ENCODE measurements at places on chromosomes 7 and 10.

DNA sequence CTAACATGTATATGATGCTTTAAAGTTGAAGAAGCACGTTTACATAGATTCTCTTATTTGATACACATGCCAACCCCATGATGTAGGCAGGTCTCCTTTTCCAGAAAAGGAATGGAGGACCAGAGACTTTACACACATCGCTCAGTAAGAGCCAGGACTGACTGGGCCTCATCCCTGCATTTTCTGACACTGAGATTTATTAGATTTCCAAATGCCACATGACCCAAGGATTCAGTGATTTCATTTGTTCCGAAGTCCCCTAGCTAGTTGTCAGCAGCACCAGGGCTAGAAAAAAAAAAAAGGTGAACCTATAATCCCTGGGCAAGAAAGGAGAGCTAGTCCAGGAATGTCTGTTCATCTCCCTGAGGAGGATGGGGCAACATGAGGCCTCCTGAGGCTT is 143.3 kb upstream of the AGK start:
- no peak for DNase-seq

DNA sequence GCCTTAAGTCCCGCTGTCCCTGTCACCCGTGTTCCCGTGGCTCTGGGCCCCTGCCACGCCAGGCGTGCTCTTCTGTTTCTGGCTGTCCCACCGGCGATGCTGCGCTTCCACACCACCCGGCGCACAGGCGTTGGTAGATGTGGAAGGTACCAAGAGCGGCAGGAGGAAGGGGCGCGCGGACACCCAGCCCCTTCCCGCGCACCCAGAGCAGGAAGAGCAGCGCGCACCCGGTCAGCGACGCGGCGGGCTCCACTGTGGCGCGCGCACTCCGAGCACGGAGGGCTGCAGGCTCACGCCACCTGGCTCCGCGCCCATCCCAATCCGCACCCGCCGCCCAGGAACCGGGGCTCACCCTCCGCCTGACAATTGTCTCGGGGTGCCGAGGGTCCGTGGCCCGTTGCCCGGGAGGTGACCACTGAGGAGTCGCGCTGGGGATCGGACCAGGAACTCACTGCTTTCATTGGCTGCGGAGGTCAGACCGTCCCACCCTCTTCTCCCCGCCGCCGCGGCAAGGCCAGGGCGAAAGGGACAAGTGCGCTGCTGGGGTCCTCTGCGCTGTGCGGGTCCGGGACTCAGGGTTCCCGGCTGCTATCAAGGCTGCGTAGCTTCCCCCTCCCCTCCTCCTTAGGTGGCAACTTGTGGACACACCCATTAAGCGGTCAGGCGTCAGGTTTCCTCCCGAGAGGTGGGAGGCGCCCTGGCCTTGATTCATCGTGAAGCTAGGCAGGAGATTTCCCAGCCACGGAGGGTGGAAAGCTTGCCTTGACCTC is 121.6 kb upstream of the ZNF92 start:
- DNase-seq, result peak; percentile 61

- DNase-seq, result peak; percentile 65
These were observed 100.2 kb upstream of the PRSS58 start for GRCh38 chr7:142357953-142358520.

GRCh38 chr10:83957168-83957947 is 182.0 kb upstream of the GHITM start:
- DNase-seq, result no peak

GRCh38 chr7:48627164-48627563 is 297.2 kb upstream of the CDC14C start:
- DNase-seq, result no peak

GRCh38 chr7:30915005-30915601 is 3.5 kb downstream of the AQP1 start:
- DNase-seq, result no peak

- peak; percentile 33 for DNase-seq
These were observed 18.1 kb upstream of the OIT3 start for GRCh38 chr10:72875250-72876055.

DNA sequence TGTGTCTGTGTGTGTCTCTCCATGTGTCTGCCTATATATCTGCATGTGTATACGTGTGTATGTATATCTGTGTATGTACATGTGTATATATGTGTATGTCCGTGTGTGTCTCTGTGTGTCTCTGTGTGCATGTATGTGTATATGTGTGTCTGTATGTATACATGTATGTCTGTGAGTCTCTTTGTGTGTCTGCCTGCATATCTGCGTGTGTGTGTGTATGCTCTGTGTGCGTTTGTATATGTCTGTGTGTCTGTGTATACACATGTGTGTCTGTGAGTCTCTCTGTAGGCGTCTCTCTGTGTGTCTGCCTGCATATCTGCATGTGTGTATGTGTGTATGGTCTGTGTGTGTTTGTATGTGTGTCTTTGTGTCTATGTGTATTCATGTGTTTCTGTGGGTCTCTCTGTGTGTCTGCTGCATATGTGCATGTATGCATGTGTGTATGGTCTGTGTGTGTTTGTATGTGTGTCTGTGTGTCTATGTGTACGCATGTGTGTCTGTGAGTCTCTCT is 23.7 kb upstream of the KLF6 start:
- no peak for DNase-seq

DNA sequence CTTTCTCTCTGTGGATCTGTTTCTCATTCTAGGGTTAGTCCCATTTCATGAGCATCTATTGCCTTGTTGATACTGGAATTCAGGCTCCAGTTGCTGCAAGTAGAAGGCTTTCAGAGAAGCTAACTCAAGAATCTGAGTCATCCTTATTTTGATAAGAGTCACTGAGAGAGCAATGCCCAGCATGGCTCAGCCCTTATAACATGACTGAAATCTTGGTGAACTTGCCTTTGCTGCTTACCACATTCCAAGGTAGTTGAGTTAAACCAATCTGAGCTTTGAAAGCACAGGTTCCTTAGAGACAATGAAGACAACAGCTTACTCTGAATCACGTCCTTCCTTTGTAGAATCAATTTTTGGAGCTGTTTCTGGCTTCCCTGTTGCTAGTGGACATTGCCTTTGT is 53.6 kb upstream of the CHCHD3 start:
- peak; percentile 40 for DNase-seq

GRCh38 chr7:143505838-143506237 is 28.2 kb downstream of the TAS2R41 start:
- no peak for DNase-seq

DNA sequence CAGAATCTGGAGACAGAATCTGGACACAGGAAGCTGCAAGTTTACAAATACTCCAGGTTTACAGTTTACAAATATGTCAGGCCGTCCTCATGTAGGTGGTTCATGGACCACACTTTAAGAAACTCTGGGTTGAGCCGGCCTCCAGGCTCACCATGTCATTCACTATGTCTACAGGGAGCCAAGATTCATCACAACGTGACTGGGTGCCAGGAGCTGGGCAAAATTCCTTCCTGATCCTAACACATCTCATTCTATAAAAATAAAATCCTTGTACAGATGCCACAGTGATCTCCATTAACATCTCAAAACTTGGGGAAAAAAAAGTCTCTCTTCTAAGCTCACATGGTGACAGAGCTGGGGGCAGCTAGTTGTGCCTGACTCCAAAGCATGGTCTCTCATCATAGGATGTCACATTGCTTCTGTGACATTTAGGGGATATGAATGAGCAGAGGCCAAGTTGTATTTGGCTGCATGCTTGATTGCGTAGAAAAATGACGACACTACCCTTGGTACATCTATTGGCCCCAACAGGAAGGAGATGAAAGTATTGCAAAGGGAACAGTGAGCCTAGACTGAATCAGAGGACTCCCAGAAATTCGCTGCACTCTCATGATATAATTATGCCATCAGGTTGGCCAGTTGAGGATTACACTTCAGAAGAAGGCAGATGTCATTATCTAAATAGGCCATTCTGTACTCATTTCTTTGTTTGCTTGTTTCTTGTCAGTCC is 35.9 kb downstream of the MTURN start:
- peak; percentile 3 for DNase-seq

DNA sequence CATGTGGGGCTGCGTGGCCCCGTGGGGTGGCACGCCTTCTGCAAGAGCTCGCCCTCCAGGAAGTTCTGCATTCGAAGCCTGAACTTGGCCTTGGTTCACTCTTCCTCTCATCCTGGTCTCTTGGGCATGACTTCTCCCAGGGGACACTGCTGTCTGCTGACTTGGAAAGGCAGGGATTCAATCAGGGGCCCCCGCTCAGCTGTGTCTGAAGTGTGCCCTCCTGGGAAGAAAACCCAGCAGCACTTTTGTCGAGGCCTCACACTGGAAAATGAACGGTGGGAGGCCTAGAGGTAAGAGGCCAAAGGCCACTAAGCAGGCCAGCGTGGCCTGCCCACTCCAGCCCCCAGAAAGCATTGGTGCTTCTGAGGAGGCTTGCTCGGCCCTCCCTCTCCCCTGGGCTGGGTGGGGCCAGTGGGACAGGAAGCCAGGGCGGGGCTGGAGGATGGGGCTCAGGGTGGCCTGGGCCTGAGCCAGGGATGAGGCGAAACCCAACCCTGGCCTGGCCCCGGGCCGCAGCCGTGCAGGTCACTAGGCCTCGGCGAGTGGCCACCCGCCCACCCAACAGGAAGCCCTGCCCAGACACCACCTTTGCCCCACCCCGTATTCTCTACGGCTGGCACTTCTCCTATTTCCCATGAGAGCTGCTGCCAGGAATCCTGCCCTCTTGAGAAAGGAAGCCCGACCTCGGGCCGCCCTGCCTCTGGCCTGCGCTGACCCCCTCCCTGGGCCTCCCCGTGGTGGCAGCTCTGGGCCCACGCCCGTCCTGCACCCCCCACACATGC is 81.1 kb downstream of the ZMIZ1 start:
- DNase-seq, result peak; percentile 81

Measured in mammary epithelial cell (primary cell).